Fibroblast of the aortic adventitia (primary cell): ENCODE measurements at places on chromosomes 5 and 9. TPM values are rescaled to one million over a fixed set of nuclear protein-coding genes. Genes with fewer than 3 reads are reported as not detected.

GRCh38 chr5:137332296-137332695 lies 166.8 kb downstream of the SPOCK1 start:
- DNase-seq = no peak

Gene TNFAIP8
- total RNA-seq = 13.4 and 33.3 TPM in 2 replicates

GRCh38 chr5:172133359-172134029 lies 54.5 kb downstream of the STK10 start:
- peak; percentile 82 for DNase-seq

- peak; percentile 90 for DNase-seq
Observed at GRCh38 chr5:36373527-36374086, 71.9 kb upstream of the RANBP3L start.

DNA sequence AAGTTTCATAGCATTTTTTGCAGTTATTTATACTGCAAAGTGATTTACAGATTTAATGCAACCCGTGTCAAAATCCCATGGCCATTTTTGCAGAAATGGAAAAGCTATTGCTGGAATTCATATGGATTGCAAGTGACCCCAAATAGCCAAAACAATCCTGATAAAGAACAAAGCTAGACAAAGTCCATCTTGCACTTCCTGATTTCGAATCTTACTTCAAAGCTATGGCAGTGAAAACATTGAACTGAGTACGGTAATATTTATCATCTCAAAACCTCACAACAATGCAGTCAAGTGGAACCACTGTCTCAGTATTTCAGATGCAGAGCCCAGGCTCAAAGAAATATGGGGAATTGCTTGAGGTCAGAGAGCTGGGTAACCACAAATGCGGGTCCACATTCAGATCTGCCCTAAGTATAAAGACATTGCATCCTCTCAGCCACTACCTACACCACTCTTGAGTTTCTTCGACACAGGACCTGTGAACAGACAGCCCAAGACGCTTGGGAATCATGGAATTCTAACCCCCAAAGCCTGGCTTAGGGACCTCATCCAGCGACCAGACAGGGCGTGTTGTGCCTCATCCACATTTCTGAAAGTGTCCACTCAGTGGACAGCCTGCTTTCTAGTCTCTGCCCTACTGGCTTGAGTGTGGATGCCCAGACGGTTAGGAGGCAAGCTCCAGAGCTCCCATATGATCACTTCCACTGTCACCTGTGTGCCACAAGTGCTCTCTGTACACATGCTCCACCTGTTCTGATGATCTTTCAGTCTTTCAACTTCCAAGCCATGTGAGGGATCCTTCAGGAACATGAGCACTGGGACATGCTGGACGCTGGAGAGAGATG lies 39.3 kb upstream of the KCNIP1 start:
- DNase-seq = no peak
